ENCODE measurements at places on chromosomes 4 and X. TPM values are rescaled to one million over a fixed set of nuclear protein-coding genes. Genes with fewer than 3 reads are reported as not detected.
A peak's percentile ranks its signal among the peaks of the same experiment; 100 is the strongest.

Gene PITX2
- polyA plus RNA-seq = 32.6 TPM

Gene CLRN2
- not detected for polyA plus RNA-seq

- DNase-seq = peak; percentile 61
Measured at GRCh38 chr4:53498706-53499105, 92.6 kb downstream of the LNX1 start.

- DNase-seq = no peak
Measured at GRCh38 chrX:9961750-9962149, 5.4 kb upstream of the CLDN34 start.

Gene TACR3
- polyA plus RNA-seq = 8.1 TPM

GRCh38 chrX:30275498-30275897 is 28.6 kb downstream of the MAGEB1 start:
- DNase-seq = peak; percentile 1
